ENCODE measurements at places on chromosomes 2 and 18. TPM values are rescaled to one million over a fixed set of nuclear protein-coding genes. Genes with fewer than 3 reads are reported as not detected.

DNA sequence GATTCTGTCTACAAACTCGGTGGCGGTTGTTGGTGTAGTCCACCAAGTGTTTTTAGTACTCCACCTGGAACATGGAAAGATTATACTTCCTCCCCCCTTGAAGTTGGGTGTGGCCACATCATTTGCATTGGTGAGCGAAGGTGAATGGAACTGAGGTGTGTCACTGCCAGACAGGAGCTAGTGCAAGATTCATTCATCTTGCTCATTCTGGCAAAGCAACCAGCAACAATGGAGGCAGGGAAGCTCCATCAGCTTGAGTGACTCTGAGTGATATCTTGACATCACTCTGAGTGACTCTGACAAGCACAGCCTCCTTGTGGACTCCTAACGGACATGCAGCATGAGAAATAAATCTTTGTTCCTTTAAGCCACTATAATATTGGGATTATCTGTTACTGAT lies 54.7 kb upstream of the SLC1A4 start:
- no peak for DNase-seq
- H3K27me3 ChIP-seq, result no peaks in the 10 kb centered on the region
- peaks cover 7% of the 10 kb centered on the region for H3K4me1 ChIP-seq
- no peak overlapping the region for H3K27ac ChIP-seq

DNA sequence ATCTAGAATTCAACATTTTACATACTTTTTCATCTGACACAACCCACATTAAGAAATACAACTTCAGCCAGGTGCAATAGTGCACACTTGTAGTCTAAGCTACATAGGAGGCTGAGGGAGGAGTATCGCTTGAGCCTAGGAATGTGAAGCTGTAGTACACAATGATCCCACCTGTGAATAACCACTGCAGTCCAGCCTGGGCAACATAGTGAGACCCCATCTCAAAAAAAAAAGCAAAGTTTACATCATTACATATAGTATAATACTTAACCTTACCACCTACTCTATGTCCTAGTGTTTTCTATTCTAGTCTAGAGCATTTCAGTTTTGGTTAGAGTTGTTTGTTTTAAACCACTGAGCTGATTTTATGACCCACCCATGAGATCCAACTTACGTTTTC lies 86.5 kb upstream of the FAM117B start:
- H3K27me3 ChIP-seq, result no peaks in the 10 kb centered on the region
- no peak for DNase-seq
- H3K4me3 ChIP-seq, result no peak overlapping the region

GRCh38 chr2:151632993-151633565 lies 101.2 kb downstream of the NEB start:
- no peak for DNase-seq
- no peak overlapping the region for H3K4me3 ChIP-seq
- H3K27ac ChIP-seq, result no peak overlapping the region
- H3K36me3 ChIP-seq, result peaks cover 6% of the 10 kb centered on the region

- no peak overlapping the region for H3K4me3 ChIP-seq
- no peaks in the 10 kb centered on the region for H3K4me1 ChIP-seq
- H3K27me3 ChIP-seq, result no peaks in the 10 kb centered on the region
- H3K36me3 ChIP-seq, result no peaks in the 10 kb centered on the region
- DNase-seq, result no peak
These were observed 8.9 kb downstream of the TSPYL6 start for GRCh38 chr2:54247115-54247514.

GAREM1 gene
- total RNA-seq, result 1.2 TPM

CRYGC gene
- total RNA-seq, result not detected

GRCh38 chr2:166042356-166042755 lies 85.5 kb downstream of the SCN1A start:
- no peak for DNase-seq
- H3K36me3 ChIP-seq, result no peaks in the 10 kb centered on the region
- peaks cover 6% of the 10 kb centered on the region for H3K4me1 ChIP-seq
- H3K4me3 ChIP-seq, result no peak overlapping the region

- H3K27ac ChIP-seq, result no peak overlapping the region
- no peaks in the 10 kb centered on the region for H3K4me1 ChIP-seq
- H3K36me3 ChIP-seq, result no peaks in the 10 kb centered on the region
- DNase-seq, result no peak
These were observed 8.8 kb downstream of the COL4A4 start for GRCh38 chr2:227154986-227155774.

APOB gene
- total RNA-seq, result 15.9 TPM

- no peak for DNase-seq
- H3K27me3 ChIP-seq, result no peaks in the 10 kb centered on the region
- no peaks in the 10 kb centered on the region for H3K36me3 ChIP-seq
- H3K4me3 ChIP-seq, result no peak overlapping the region
- H3K4me1 ChIP-seq, result no peaks in the 10 kb centered on the region
- H3K27ac ChIP-seq, result no peak overlapping the region
These were observed 12.1 kb upstream of the TTC39C start for GRCh38 chr18:24002479-24002878.

DNA sequence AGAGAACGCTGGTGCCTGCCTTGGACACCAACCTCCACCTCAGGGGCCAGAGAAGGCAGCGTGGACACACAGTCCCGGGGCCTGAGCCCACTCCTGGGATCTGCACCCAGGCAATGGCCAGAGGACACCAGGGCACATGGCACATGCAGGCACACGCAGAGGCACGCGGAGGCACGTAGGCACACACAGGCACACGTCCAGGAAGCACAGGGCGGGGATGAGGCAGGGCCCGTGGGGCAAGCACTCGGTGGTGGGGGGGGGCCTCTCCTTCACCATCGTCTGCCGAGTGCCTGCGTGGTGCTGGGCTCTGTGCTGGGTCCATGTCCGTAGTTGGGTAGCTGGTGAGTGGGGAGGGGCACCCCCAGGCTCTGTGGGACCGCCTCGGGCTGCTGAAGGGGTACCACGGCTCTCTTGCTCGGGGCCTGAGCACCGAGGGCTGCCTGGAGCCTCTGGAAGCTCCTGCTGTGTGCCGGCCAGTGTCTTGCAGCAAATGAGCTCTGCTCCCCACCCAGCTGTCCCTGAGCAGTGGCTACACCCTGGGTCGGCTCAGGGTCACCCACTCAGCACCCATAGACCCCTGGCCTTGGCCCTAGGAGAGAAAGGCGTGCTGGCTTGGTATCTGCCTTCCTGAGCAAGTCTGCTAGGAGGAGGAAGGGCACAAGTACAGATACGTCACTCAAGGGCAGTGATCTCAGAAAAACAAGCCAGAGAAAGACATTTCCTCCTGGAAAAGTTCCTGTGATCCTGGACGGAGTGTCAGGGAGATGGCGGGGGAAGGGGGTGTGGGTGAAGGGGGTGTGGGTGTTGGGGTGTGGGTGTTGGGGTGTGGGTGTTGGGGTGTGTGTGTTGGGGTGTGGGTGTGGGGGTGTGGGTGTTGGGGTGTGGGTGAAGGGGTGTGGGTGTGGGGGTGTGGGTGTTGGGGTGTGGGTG lies 26.4 kb downstream of the RTP5 start:
- H3K4me3 ChIP-seq, result no peak overlapping the region
- peak; percentile 58 for DNase-seq
- peaks cover 2% of the 10 kb centered on the region for H3K4me1 ChIP-seq
- no peaks in the 10 kb centered on the region for H3K36me3 ChIP-seq

C2orf80 gene
- not detected for total RNA-seq

DNA sequence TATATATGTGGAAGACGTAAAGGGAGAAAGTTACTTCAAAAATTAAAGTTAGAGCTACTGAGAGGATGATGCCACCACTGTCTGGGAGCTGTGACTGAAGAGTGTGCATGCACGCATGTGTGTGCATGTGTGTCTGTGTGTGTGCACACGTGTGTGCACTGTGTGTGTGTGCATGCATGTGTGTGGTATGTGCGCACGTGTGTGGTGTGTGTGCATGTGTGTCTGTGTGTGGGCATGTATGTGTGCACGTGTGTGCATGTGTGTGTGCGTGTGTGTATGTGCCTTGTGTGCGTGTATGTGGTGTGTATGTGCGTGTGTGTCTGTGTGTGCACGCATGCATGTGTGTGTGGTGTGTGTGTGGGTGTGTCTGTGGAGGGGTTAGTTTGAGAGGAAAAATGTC lies 473.4 kb downstream of the CMPK2 start:
- no peak overlapping the region for H3K27ac ChIP-seq
- no peak for DNase-seq
- H3K27me3 ChIP-seq, result peaks cover 4% of the 10 kb centered on the region

C1QL2 gene
- not detected for total RNA-seq

GRCh38 chr2:19654310-19655090 lies 247.3 kb downstream of the TTC32 start:
- no peaks in the 10 kb centered on the region for H3K4me1 ChIP-seq
- H3K4me3 ChIP-seq, result no peak overlapping the region
- no peak for DNase-seq

DNA sequence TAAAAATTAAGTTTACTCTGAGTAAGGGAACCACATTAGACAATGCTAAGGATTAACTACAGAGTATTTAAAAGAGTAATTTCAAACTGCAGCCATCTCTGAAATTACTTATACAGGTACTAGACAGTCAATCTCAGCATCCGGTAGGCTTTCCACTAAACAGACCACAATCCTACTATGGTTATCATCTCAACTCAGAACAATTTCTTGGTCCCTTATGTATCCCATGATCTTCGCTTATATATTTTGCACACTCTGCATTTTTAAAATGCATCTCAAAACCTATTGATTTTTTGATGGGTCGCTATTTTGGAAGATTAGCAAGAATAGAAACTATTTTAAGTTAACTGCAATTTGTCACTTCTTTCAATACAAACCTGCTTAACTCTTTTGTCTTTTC lies 1.4 kb downstream of the PPP4R1 start:
- H3K27me3 ChIP-seq, result peaks cover 14% of the 10 kb centered on the region
- H3K27ac ChIP-seq, result peak overlapping the region; percentile 99
- H3K36me3 ChIP-seq, result peaks cover 28% of the 10 kb centered on the region
- H3K4me1 ChIP-seq, result peaks cover 46% of the 10 kb centered on the region
- peak overlapping the region; percentile 100 for H3K4me3 ChIP-seq
- DNase-seq, result no peak

GRCh38 chr2:28108143-28108542 lies 217.6 kb downstream of the BABAM2 start:
- no peaks in the 10 kb centered on the region for H3K36me3 ChIP-seq
- no peak for DNase-seq
- no peak overlapping the region for H3K27ac ChIP-seq
- H3K4me1 ChIP-seq, result no peaks in the 10 kb centered on the region
- peaks cover 3% of the 10 kb centered on the region for H3K27me3 ChIP-seq

LHCGR gene
- total RNA-seq, result not detected

- no peak for DNase-seq
- H3K36me3 ChIP-seq, result no peaks in the 10 kb centered on the region
- H3K27me3 ChIP-seq, result peaks cover 2% of the 10 kb centered on the region
- no peak overlapping the region for H3K4me3 ChIP-seq
- H3K4me1 ChIP-seq, result peaks cover 4% of the 10 kb centered on the region
These were observed 153.6 kb upstream of the ARHGAP28 start for GRCh38 chr18:6575908-6576307.

GRCh38 chr2:190486037-190486623 lies 48.4 kb downstream of the NEMP2 start:
- H3K4me3 ChIP-seq, result no peak overlapping the region
- no peaks in the 10 kb centered on the region for H3K27me3 ChIP-seq
- H3K27ac ChIP-seq, result no peak overlapping the region
- no peak for DNase-seq
- H3K36me3 ChIP-seq, result no peaks in the 10 kb centered on the region

DNA sequence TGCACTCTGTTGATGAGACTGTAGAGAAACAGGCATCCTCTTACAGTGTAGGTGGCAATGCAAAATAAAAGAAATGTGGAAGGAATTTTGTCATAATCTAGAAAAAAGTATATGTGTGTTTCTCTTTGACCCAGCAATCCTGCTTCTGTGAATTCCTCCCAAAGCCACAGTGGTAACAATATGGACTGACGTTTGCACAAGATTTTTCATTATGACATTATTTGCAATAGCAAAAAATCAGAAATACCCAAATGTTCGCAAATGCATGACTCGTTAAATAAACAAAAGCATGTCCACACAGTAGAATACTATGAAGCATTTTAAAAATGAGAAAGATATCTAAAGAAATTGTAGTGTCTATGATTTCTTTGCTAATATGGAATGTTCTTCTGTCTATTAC lies 255.2 kb upstream of the NRP2 start:
- DNase-seq, result no peak
- no peak overlapping the region for H3K27ac ChIP-seq
- H3K36me3 ChIP-seq, result peaks cover 3% of the 10 kb centered on the region
- H3K4me1 ChIP-seq, result peaks cover 30% of the 10 kb centered on the region
- H3K27me3 ChIP-seq, result peaks cover 3% of the 10 kb centered on the region
- no peak overlapping the region for H3K4me3 ChIP-seq

MEP1B gene
- total RNA-seq, result 0.15 TPM

GRCh38 chr2:143617803-143618415 lies 488.7 kb downstream of the ARHGAP15 start:
- DNase-seq, result no peak
- no peaks in the 10 kb centered on the region for H3K36me3 ChIP-seq
- no peaks in the 10 kb centered on the region for H3K4me1 ChIP-seq
- no peak overlapping the region for H3K4me3 ChIP-seq

GRCh38 chr2:142980246-142981068 lies 103.0 kb downstream of the KYNU start:
- no peak for DNase-seq
- no peaks in the 10 kb centered on the region for H3K36me3 ChIP-seq
- H3K27ac ChIP-seq, result no peak overlapping the region
- H3K27me3 ChIP-seq, result no peaks in the 10 kb centered on the region

DNA sequence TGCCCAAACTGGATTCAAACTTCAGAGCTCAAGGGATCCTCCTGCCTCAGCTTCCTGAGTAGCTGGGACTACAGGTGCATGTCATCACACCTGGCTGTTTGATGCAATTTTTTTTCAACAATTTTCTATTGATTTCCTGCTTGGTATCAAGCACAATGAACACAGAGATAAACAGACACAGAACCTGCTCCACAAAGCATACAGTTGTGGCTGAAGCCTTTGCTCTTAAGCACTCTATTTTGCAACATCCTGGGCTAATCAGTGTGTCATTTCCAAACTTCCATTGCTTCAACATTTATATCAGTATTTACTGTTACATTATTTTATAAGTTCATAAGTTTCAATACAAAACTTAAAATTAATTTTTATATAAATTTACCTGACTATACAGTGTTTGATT lies 79.4 kb downstream of the NEB start:
- H3K27ac ChIP-seq, result no peak overlapping the region
- H3K27me3 ChIP-seq, result no peaks in the 10 kb centered on the region
- no peak overlapping the region for H3K4me3 ChIP-seq
- no peaks in the 10 kb centered on the region for H3K36me3 ChIP-seq
- no peak for DNase-seq

- no peaks in the 10 kb centered on the region for H3K36me3 ChIP-seq
- H3K4me1 ChIP-seq, result no peaks in the 10 kb centered on the region
- no peak overlapping the region for H3K27ac ChIP-seq
- H3K4me3 ChIP-seq, result no peak overlapping the region
These were observed 760.6 kb upstream of the CHAC2 start for GRCh38 chr2:53006980-53007379.

DNA sequence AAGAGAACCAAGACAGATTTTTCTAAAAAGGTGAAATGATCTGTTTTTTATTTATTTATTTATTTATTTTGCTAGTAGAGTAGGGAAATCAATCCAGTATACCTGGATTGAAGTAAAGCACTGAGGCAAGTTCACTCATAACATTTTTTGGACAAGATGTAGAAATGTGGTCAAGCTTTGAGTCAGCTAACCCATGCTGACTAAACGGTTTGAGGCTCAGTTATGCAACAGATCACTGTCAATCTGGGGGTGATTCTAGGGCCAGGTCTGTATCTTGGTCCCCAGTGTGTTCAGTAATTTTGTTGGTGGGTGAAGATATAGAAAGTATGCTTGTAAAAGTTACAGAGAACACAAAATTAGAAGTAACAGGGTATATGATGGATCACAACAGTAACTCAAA lies 60.2 kb downstream of the RMDN2 start:
- H3K4me3 ChIP-seq, result no peak overlapping the region
- H3K27ac ChIP-seq, result no peak overlapping the region
- no peaks in the 10 kb centered on the region for H3K36me3 ChIP-seq
- peaks cover 2% of the 10 kb centered on the region for H3K27me3 ChIP-seq

DSG4 gene
- not detected for total RNA-seq

NAT8 gene
- not detected for total RNA-seq
